Breast epithelium (tissue), 4 donors: ENCODE measurements at places on chromosomes 1 and 21. TPM values are rescaled to one million over a fixed set of nuclear protein-coding genes. Genes with fewer than 3 reads are reported as not detected.

The LRRC41 gene
- total RNA-seq, result 85.5 TPM

The EXTL1 gene
- 0.98 TPM for total RNA-seq

The SYT6 gene
- under 0.01 TPM for total RNA-seq

The USH2A gene
- total RNA-seq, result not detected

The LRRC8C gene
- total RNA-seq, result 12.9 TPM

The DHRS3 gene
- total RNA-seq, result 151 TPM

The CSTB gene
- total RNA-seq, result 16.8 TPM

The OR6N1 gene
- total RNA-seq, result not detected

DNA sequence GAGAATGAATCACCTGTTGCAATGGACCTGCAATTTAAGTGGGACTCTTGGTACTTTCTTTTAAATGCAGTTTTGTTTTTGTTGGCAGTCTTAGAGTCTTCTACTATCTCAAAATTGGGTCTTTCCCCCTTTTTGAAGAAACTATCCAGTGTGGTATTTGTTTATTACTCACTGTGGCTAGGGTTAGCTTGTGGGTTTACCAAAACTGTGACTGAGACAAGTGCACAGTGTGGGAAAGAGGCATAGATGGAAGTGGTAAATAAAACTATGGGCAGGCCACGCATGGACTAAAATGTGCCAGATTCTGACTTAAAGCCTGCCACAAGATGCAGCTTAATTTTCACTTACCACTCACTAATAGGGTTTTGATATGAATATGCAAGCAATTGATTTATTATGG is 1441.7 kb downstream of the PLA2G4A start:
- DNase-seq, result no peak

- DNase-seq, result no peak
Measured at GRCh38 chr1:171868217-171868803, 27.0 kb downstream of the DNM3 start.

GRCh38 chr1:20342294-20343148 is 51.8 kb downstream of the VWA5B1 start:
- DNase-seq, result no peak
